ENCODE measurements at places on chromosomes 7 and 10.

DNA sequence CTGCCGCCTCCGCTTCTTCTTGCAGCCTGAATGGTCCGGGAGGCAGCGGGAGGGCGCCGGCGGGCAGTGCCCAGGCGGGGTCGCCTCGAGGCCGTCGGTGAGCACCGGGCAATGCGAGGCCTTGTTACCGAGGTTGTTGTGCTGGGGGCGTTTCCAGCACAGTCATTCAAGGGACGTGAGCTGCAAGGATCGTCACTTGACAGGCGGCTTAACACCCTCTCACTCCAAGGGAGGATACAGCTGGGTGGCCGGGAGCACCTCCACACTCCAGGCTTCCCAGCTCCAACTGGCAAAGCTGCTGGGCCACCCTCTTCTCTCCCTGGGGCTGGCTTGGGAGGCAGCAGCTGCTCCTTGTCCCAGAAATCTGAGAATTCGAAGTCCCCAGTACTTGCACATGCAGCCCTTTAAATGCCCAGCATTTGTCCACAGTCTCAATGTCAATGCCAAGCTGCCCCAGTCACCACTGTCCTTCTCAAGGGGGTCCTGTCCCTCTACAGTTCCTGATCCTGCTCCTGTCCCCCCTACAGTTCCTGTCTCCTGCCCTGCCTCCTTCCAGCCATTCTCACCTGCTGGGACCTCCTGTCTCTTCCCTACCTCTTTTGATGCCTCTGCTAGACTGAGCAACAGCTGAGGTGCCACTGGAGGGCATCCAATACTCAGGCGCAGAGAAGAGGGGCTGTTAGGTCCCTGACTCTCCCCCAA is 4.4 kb upstream of the HOXA11 start:
- peak; percentile 33 for DNase-seq

DNA sequence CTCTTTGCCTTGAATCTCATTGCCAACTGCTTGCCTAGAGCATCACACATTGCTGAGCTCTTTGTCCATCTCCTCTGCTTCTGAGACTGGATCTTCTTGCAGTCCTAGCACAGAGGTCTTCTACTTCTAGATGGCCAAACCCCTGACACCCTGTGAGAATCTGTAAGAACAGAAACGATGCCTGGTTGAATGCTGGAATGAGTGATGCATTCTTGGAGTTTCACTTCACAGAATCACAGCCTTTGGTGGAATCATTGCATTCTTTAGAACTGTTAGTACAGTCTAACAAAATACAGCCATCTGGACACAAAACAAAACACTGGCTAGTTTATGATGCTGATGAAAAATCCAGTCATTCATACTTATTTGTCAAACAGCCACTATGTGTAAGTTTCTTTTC is 141.7 kb upstream of the ITGB1 start:
- DNase-seq, result no peak

DNA sequence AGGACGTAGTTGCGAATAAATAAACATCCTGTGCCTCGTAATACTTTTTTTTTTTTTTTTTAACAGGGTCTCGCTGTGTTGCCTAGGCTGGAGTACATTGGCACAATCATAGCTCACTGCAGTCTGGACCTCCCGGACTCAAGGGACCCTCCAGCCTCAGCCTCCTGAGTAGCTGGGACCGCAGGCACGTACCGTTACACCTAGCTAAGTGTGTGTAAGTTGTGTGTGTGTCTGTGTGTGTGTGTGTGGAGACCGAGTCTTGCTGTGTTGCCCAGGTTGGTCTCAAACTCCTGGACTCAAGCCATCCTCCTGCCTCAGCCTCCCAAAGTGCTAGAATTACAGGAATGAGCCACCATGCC is 573 bp upstream of the PON2 start:
- DNase-seq, result no peak

DNA sequence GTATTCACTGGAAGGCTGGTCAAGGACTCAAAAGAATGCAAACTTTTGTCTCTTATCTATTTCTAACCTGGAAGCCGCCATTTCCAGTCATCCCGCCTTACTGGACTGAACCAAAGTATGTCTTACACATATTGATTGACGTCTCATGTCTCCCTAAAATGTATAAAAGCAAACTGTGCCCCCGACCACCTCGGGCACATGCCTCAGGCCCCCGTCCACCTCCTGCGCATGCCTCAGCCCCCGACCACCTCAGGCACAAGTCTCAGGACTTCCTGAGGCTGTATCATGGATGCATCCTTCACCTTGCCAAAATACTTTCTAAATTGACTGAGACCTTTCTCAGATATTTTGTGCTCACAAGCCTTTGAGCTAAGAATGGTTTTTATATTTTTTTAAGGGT is 148.6 kb downstream of the PTPRN2 start:
- no peak for DNase-seq

- no peak for DNase-seq
Observed at GRCh38 chr7:120030876-120031275, 242.1 kb upstream of the KCND2 start.

- no peak for DNase-seq
Observed at GRCh38 chr7:69738396-69738951, 140.2 kb downstream of the AUTS2 start.

DNA sequence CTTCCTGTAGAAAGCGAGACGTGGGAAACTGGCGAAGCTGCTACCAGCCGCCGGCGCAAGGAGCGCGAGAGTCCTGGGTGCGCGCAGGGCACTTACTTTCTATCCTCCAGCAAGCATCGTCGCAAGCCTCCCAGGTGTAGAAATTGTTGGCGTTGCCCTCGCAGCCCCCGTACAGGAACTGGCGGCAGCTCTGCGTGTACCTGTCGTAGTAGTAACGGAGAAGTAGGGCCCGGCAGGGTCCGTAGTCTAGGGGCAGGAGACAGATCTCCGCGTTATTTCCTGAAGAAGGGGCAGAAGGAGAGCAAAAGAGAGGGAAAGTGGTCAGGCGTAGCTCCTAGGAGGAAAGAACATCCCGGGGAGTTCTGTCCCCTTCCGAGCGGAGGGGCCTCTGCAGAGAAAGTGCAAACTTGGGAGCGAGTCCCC is 501 bp downstream of the TFPI2 start:
- no peak for DNase-seq

GRCh38 chr10:69800665-69801064 is 1.0 kb upstream of the COL13A1 start:
- no peak for DNase-seq

GRCh38 chr10:24528946-24529345 is 194.7 kb downstream of the ARHGAP21 start:
- DNase-seq, result no peak

- DNase-seq, result no peak
Observed at GRCh38 chr7:145082366-145083161, 246.7 kb upstream of the TPK1 start.

GRCh38 chr7:28703037-28703765 is 254.9 kb downstream of the TRIL start:
- no peak for DNase-seq

- no peak for DNase-seq
Observed at GRCh38 chr10:23063045-23063972, 32.1 kb upstream of the MSRB2 start.

DNA sequence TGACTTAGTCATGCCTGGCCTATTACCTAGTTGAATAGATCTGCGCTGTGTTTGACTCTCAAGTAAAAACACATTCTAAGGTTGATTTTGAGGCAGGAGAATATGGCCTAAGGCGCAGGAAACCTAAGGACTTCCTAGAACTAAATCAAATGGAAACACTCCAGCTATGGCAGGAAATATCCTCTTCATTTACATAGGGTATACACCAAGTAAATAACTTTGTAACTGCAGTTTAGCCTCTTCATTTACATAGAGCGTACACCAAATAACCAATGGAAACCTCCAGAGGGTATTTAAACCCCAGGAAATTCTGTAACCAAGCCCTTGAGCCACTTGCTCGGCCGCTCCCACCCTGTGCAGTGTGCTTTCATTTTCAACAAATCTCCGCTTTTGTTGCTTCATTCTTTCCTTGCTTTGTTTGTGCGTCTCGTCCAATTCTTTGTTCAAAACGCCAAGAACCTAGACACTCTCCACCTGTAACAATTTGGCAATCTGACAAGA is 35.6 kb upstream of the XRCC2 start:
- no peak for DNase-seq

- no peak for DNase-seq
Observed at GRCh38 chr7:69564454-69565417, 33.5 kb upstream of the AUTS2 start.

Measured in CD4-positive, alpha-beta T cell (primary cell).